AML-193 (cell line): ENCODE measurements at places on chromosomes 3 and 15.
A peak's percentile ranks its signal among the peaks of the same experiment; 100 is the strongest.

DNA sequence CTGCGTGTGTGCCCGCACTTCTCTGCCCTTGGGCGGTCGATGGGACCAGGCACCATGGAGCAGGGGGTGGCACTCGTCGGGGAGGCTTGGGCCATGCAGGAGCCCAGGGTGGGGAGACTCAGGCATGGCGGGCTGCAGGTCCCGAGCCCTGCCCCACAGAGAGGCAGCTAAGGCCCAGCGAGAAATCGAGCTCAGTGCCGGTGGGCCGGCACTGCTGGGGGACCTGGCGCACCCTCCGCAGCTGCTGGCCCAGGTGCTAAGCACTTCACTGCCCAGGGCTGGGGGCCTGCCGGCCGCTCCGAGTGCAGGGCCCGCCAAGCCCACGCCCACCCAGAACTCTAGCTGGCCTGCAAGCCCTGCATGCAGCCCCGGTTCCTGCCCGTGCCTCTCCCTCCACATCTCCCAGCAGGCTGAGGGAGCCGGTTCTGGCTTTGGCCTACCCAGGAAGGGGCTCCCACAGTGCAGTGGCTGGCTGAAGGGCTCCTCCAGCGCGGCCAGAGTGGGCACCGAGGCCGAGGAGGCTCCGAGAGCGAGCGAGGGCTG is 553 bp upstream of the RTP4 start:
- DNase-seq, result no peak

DNA sequence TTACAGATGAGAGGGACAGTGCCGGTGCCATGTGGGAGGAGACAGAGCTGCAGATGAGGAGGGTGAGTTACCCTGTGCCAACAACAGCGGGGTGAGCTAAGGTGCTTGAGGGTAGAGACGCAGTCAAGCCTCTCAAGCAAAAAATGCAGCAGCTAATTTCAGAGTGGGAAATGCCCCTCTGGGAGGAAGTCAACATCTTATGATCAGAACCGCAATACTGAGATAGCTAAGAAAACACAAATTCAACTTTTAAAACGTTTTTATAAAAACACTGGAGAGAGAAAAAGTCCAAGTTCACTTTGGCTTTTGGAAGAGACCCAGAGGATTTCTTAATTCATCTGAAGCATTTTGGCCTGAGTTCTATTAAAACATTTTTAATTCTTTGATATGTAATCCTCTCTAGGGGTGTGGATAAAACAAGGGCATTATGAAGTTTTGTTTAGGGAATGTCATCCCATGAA is 319.2 kb downstream of the SLC9A9 start:
- no peak for DNase-seq

- no peak for DNase-seq
Measured at GRCh38 chr3:12040902-12041301, 36.7 kb downstream of the SYN2 start.

- no peak for DNase-seq
Measured at GRCh38 chr3:23238156-23238555, 35.0 kb downstream of the UBE2E2 start.

- no peak for DNase-seq
Measured at GRCh38 chr3:109257269-109257668, 59.0 kb downstream of the DPPA2 start.

GRCh38 chr3:119642746-119643473 is 17.5 kb downstream of the POPDC2 start:
- DNase-seq, result no peak

DNA sequence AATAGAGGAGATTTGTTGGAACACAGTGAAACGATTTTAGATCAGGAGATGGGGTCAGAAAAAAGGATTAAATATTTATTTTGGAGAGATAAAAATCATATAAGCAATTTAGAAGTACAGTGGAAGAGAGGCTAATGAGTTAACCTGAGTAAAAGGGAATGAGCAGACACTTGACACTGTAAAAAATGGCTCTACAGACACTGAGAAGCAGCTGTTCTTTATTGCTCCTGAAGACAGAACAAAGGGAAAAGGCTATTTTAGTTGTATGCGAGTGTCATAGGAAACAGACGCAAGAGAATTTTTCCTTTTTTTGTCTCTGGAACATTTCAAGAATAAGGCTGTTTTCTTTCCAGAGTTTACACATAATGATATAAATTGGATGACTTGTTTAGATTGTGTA is 34.3 kb downstream of the ASTE1 start:
- DNase-seq, result no peak

DNA sequence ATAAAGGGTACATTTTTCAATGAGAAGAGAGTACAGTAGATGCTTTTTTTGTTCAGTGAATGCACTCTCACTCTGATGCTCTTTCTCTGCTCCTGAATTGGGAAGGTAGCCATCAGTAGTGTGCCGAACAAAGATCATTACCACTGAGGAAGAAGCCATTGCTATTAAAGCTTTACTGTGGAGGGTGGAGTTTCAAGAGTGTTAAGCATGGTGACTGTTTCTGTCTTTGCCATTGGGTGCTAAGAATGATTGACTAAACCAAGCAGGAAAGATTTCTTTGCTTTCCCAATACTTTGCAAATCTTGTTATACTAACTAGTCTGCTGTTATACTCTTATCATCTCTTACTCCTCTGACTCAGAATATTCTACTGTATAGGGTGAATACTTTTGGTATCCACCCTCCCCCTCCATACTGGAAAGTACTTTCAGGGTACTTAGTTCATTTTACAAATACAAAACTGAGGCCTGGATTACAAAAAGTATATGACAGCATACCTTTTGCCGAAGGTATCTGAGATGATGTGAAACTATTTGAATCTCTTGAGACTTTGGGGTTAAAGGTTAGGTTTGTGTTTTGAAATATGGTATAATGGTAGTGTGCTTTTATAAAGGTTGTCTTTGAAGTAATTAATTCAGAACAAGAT is 1.7 kb downstream of the RAB11A start:
- DNase-seq, result peak; percentile 47

- no peak for DNase-seq
Measured at GRCh38 chr3:94405258-94406035, 342.6 kb downstream of the NSUN3 start.

DNA sequence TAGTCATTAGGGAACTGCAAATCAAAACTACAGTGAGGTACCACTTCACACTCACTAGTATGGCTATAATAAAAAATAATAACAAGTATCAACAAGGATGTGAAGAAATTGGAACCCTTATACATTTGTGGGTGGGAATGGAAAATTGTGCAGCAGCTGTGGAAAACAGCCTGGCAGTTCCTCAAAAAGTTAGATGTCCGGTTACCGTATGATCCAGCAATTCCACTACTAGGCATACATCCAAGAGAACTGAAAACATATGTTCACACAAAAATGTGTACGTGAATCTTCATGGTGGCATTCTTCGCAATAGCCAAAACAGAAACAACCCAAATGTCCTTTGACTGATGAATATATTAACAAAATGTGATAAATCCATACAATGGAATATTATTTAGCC is 187.9 kb upstream of the LYSMD4 start:
- DNase-seq, result no peak
